ENCODE measurements at places on chromosomes 13 and 19.

GRCh38 chr19:15812060-15812722 lies 3.3 kb downstream of the OR10H1 start:
- peak; percentile 9 for DNase-seq

DNA sequence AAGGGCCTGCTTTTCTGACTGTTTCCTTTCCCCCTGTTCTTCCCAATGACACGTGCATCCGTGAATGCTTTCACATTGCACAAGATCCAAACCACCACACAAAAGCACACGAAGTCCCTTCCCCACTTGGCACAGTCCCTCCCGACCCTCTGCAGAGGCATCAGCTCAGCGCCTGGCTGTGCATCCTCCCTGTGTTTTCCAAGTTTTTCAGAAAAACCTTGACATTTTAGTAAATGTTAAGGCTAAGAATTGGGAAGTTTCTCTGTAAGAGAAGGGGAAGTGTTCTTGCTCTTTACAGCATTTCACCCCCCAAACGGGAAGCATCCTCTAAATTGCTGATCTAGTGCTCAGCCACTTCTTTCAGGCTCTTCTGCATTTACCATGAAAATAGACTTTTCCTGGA lies 94.5 kb upstream of the TM9SF2 start:
- no peak for DNase-seq

DNA sequence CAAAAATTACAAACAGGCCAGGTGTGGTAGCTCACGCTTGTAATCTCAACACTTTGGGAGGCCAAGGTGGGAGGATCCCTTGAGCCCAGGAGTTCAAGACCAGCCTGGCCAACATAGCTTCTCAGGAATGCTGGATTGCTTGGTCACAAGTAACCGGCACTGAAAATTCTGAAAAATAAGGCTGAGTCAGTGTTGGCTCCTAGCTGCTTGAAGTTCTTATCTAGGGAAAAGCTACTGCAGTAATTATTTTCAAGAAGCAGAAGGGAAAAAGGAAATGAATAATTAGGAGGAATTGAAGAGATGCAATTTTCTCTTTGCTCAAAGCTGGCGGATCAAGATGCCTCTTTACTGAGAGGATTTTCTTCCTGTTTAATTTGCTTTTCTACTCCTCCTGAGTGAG lies 75.0 kb upstream of the GTF3A start:
- DNase-seq, result no peak

- no peak for DNase-seq
Measured at GRCh38 chr13:110070046-110070445, 236.9 kb downstream of the COL4A1 start.

DNA sequence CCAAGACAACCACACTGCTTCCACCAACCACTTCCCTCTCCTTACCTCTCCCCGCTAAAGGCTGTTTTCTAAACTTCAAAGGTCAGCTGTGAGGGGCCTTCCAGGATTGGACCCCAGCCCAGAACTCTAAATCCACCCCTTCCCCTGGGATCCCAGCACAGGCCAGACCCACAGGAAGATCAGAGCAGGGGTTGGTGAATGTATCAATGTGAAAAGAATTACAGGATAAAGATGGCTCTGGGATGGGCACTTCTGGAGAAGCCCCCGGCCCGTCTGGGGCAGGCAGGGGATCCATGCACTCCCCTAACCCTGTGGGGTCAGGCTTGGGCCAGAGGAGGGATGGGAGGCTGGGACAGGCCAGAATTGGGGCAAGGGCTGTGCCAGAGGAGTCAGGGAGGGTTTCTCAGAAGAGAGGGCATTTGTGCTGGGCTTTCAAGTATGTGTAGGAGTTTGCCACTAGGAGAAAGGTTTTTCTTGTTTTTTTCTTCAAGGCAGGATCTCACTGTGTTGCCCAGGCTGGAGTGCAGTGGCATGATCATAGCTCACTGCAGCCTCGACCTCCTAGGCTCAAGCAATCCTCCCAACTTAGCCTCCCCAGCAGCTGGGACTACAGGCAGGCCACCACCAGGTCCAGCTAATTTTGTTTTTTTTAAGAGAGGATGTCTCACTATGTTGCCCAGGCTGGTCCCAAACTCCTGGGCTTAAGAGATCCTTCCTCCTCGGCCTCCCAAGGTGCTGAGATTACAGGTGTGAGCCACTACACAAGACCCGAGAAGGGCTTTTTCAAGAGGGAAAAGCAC lies 1.0 kb upstream of the MEF2B start:
- no peak for DNase-seq

- DNase-seq, result no peak
Measured at GRCh38 chr19:5191091-5191490, 149.5 kb downstream of the PTPRS start.

- no peak for DNase-seq
Measured at GRCh38 chr19:17020823-17021222, 5.8 kb downstream of the CPAMD8 start.

GRCh38 chr19:48815870-48816501 lies 5.2 kb upstream of the BCAT2 start:
- DNase-seq, result no peak

- no peak for DNase-seq
Measured at GRCh38 chr19:28939236-28939635, 273.7 kb downstream of the UQCRFS1 start.

DNA sequence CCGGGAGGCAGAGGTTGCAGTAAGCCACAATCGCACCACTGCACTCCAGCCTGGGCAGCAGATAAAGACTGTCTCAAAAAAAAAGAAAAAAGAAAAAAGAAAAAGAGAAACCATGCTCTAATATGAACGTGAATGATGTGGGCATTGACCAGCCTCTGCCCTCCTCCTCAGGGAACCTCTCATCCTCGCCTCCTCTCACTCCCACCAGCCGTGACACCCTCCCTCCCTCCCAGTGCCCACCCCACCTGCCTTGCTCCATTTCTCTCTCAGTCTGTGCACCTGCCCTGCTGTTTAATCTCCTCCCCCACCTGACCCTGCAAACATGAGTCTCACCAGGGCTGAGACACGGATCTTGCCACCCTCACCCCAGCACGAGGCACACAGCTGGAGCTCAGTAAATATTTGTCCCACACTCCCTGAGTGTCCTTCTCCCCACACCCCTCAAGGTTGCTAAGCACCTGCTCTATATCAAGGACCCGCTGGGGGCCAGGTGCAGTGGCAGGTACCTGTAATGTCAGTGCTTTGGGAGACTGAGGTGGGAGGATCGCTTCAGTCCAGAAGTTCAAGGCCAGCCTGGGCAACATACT lies 7.5 kb upstream of the BCAT2 start:
- DNase-seq, result no peak

DNA sequence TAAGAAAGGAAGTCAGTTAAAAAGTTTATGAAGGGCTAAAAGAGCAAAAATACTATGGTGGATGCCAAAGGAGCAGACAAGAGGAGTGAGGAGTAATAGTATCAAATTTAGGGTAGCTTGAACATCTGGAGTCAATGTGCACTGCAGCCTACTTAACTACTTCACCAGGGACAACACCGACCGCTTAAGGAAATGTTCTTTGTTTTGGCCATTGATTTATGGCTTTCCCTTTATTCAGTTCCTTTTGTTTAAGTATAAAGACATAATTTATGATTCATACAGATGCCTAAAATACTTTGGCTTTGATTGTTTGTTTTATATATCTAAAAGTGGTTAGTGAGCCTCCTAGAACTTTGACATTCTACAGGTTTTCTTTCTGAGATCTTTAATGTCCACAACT lies 276.3 kb upstream of the PRR20A start:
- DNase-seq, result no peak

- no peak for DNase-seq
Measured at GRCh38 chr13:77898097-77898496, 20.5 kb downstream of the EDNRB start.

GRCh38 chr13:35839806-35840205 lies 291.4 kb downstream of the DCLK1 start:
- DNase-seq, result no peak

Measured in stimulated activated CD8-positive, alpha-beta memory T cell treated with anti-CD3 and anti-CD28 coated beads, Interleukin-2, amount 100 ng/mL, for 1 hour (primary cell).